ENCODE measurements at places on chromosomes 4 and X.

GRCh38 chrX:66021401-66021764 lies 18.5 kb downstream of the VSIG4 start:
- no peak for DNase-seq

GRCh38 chrX:131066237-131066636 lies 8.1 kb downstream of the ARHGAP36 start:
- DNase-seq = no peak

DNA sequence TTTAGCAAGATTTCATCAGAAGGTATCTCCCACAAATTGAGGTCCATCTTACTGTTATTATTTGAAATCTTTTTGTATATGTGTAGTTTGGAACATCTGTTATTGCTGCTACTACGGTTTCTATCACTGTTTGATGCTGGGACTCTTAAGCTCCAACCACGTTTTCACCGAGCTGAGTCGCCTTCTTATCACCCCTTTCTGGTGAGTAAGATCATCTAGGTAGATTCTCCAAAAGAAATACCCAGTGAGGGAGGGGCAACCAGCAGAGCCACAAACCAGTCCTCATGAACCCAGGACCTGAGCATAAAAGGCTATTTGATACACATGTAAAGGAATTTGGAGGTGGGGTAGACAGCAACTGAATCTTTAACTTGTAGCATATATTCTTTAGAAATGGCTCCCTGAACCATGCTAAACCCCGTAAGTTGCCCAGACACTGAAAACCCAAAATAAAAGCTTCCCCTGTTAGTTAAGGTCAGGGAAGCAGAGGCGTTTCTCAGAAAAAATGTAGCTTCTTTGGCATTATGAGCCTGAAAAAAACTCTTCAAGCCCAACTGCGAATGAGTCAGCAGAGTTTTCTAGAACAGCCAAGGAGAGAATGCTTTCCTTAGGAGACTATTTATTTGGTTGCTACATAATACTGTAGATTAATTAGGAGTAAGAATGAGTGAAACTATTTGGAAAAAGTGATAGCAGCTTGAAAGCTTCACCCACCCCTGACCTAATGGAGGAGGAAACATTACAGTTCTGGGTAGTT lies 53.8 kb upstream of the ATXN3L start:
- DNase-seq = no peak

- no peak for DNase-seq
Observed at GRCh38 chr4:38499101-38499500, 164.9 kb upstream of the KLF3 start.

DNA sequence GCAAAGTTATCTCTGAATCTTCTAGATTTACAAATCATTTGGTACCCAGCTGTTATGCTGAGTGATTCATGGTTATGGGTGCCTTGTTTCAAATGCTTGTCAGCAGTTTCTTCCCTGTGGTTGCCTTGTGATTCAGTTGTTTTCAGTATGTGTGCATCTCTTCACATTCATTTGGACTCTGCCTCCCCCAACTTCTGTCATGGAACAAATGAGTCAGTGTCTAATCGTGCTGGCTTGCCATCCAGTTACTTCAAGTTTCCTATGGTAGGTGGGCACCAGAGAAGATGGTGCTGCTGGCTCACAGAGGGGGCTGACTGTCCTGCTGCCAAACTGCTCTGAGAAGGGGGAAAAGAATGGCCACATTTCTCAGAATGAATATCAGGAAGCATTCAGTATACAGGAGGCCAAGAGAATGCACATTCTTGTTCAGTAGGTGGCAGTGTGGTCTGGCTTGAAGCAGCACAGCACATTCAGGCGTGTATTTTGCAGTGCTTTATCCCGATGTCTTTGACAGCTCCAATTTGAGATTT lies 260.9 kb downstream of the GLUD2 start:
- DNase-seq = peak; percentile 64

GRCh38 chrX:42392846-42393245 lies 385.1 kb downstream of the PPP1R2C start:
- DNase-seq = no peak

- no peak for DNase-seq
Observed at GRCh38 chrX:28854637-28855036, 267.4 kb downstream of the IL1RAPL1 start.

GRCh38 chrX:54397113-54397512 lies 39.3 kb upstream of the WNK3 start:
- DNase-seq = no peak

GRCh38 chrX:20060961-20061748 lies 55.6 kb downstream of the MAP7D2 start:
- no peak for DNase-seq

DNA sequence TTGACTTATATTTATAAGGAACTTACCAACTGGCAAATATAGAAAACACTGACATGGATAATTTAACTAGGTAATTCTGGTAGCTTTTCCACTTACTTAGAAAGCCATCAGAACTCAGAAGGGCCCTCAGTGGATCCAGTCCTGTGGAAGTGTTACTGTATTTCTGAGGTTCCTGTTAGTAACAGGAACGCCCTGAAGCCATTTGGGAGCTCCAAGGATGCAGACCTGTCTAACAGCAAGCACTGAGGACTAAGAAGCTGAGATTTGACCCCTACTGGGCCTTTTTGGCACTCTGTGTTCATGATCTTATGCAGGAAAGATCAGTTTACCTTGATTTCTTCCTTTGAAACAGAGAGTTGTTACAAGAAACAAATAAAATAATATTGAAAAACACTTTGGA lies 46.0 kb upstream of the TLL1 start:
- no peak for DNase-seq

DNA sequence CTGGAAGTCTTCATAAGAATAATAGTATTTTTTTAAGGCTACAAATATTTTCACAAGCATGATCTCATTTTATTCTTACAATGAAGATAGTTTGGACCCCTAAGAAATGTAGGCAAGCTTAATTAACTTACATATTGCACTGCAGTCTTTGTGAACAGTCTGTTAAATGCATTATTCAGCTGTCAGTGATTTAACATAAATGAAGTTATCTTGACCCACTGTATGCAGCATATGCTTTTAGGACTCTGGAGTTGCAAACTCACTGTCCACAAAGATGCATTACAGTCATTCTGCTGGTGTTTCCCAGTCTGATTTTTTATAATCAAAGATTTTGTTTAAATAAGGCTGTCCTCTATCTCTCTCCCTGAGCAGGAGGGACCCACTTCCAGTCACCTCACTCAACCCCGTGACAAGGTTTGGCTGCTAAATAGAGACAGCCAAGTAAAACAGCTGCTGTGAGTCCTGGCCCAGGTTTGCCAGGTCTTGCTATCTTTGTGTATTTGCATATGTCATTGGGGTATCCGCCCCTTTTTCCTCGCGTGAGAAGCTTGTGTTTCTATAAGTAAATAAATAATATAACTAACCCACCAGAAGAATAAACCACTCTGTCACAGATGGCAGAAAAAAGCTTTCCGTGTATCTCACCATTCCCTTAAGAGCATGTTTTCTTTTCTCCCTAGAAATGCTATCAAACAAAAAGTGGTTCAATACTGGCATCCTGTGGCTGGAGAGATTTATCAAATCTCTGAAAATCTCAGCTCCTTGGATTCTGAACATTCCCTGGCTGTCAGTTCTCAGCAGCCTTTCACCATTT lies 67.0 kb downstream of the SLC7A11 start:
- DNase-seq = no peak

- no peak for DNase-seq
Observed at GRCh38 chr4:179709961-179710624, 2267.9 kb upstream of the AGA start.

- no peak for DNase-seq
Observed at GRCh38 chr4:26406346-26406975, 83.8 kb downstream of the CCKAR start.

DNA sequence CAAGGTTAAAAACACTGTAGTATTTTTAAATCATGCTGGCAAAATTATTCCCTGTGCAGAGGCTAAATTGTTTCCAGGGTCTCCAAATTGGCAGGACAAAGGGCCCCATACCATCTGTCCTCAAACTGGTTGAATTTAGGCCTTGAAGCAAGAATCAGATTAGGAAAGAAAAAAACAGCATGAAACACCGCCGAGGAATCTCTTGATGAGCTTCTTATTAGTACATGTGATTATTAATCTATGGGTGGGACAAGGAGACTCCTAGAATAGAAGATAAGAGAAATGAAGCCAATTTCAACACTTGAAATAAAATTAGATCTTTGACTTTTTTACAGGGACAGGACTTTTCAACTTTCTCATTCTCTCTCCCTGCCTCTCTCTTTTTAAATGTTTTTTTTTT lies 7.1 kb upstream of the CLNK start:
- no peak for DNase-seq

- no peak for DNase-seq
Observed at GRCh38 chr4:24795666-24796381, 451 bp downstream of the SOD3 start.

GRCh38 chrX:15882704-15883539 lies 28.3 kb upstream of the AP1S2 start:
- DNase-seq = peak; percentile 49

DNA sequence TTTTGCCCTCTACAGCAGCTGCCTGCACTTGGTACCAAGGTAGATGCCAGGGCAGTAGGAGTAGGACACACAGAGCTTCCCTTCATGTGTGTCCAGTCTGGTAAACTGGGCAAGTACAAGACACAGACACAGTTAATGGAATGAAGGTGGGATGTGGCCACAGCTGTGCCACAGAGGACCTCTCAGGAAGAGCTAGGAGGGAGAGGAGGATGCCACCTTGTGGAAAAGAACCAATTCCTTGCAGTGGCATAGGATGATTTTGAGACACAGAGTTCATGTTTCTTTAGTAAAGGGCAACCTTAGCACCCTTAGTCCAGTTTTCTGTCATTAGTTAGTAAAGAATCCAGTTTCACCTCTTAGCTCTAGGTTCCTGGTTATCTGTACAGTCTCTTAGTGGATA lies 36.3 kb upstream of the TBC1D14 start:
- DNase-seq = no peak

DNA sequence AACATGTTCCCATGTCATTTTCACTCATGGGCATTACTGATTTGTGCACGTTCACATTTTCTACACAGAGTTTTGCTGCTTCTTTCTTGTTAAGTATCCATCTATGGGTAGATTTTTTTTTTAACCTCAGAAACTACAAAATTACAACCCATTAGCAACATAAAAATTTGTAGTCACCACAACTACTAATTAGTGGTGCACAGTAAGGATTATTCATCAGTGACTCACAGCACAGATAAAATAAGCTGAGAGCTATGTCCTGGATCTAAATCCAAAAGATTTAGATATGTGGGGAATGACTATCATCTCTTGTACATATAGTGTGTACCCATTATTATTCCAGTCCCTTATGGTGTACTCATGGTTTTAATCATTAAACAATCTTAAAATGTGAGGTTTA lies 19.7 kb upstream of the AMELX start:
- DNase-seq = no peak

DNA sequence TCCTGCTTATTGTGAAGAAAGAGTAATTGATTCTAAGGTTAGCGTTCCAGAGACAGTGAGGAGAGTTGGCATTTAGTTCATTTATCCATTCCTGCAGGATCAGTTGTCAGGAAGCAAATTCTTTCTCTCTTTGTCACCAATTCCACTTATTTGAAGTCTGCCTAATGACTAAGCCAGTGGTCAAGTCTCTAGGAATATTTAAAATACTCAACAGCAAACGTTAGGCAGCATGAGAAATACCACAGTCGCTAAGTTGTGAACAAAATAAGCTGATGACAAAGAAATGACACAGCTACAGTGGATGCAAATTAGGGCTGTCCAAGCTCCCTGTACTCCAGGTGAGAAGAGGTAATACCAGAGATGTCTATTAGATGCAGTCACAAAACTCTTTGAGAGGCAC lies 6.6 kb upstream of the MAGEB17 start:
- peak; percentile 72 for DNase-seq

DNA sequence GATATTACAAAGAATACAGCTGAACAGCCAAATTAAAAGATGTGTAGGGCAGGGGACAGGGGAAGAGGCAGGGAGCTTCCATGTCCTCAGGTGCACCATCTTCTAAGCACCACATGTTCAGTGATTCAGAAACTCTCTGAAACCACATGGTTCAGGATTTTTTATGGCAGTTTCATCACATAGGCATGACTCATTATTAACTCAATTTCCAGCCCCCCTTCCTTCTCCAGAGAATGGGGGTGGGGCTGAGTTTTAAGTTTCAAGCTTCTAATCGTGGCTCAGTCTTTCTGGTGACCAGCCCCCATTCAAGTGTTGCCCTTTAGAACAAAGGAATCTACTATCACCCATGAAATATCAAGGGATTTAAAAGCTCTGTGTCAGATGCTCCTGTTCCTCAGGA lies 317.8 kb upstream of the GALNT7 start:
- DNase-seq = peak; percentile 76

DNA sequence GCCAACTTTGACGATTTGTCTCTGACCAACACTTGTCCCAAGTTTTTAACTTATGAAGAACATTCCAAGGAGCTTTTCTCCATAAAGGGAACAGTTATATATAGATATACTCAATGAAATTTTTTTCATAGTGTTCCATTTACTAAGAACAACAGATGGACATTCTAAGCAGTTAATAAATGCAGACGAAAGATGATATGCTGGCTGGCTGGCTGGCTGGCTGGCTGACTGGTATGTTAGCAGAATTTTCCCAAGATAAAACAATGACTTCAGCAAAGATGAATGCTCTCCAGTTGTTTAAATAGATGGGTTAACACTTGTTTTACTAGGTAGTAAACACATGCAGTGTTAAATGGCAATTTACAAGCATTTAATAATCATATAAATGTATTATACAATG lies 62.2 kb downstream of the SPANXN3 start:
- DNase-seq = no peak

DNA sequence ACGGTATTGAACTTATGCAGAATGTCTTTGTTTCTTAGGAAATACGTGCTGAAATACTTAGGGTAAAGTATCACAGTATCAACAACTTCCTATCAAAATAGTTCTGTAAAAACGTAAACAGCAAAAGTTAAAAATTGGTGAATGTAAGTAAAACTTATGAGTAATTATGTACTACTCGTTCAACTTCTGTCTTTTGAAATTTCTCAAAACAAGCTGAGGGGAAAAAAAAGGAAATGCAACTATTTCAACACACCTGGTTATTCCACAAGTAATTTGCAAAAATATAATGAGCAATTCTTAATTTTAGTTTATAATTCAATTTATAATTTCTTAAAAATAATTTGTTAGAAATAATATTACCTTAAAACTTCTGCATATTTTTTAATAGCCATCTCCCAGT lies 8.3 kb downstream of the PPID start:
- DNase-seq = no peak

GRCh38 chr4:157988641-157989040 lies 184.2 kb downstream of the GASK1B start:
- DNase-seq = no peak

GRCh38 chr4:79626611-79627010 lies 218.6 kb upstream of the GK2 start:
- DNase-seq = no peak
